Common myeloid progenitor, CD34-positive (primary cell): ENCODE measurements at places on chromosomes 6 and 20.

- no peak overlapping the region for H3K4me3 ChIP-seq
- H3K36me3 ChIP-seq = no peaks in the 10 kb centered on the region
- H3K27ac ChIP-seq = no peak overlapping the region
- peaks cover 3% of the 10 kb centered on the region for H3K27me3 ChIP-seq
- no peak for DNase-seq
- peaks cover 4% of the 10 kb centered on the region for H3K4me1 ChIP-seq
Measured at GRCh38 chr20:63530788-63531160, 6.4 kb downstream of the PTK6 start.

DNA sequence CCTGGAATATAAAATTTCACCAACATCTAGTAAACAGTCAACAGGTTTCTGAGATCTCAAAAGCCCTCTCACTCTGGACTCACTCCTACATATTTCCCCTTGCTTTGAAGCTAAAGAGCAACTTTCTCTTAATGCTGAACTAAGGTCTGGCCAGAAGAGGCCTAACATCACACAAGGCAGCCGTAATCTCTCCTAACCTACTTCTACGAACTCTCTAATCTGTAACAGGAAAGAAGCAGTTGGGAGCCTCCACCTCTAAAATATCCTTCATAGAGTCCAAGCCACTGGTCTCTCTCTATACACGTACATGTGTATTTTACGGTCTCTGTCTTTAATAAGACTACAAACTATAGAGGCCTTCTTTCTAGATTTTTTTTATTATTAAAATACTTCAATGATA, 72.0 kb downstream of the REV3L start:
- peaks cover 8% of the 10 kb centered on the region for H3K4me1 ChIP-seq
- peak overlapping the region; percentile 55 for H3K27ac ChIP-seq
- H3K4me3 ChIP-seq = no peak overlapping the region

DNA sequence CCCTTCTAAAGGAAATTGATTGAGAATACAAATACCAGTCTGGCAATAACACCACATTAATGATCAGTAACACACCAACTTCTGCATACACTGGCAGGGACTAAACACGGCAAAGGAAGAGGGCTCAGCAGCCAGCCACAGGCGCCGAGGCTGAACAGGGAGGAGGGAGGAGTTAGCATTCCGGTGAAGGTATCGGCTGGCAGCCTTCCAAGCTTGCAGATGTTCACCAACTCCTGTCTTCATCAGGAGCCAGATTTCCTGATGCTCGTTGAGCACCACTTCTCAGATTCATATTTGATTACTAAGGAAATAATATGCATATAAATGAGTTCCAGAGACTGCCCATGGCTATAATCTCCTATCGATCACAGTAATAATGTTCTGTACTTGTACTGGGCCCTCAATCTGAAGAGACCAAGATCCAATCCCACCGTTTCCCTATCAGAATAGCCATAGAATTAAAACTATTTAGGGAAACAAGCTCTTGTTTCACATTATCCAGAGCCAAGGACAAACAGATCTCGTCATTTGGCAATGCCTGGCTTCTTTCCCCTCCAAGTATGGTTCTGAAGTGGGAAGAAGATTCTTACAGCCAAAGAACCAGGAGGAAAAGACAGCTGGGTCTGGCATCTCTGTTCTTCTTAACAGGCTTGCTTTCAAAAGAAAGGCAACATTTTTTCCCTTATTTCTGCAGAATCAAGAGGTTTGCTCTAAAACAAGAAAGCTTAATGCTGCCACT, 42.2 kb downstream of the GFOD1 start:
- no peak overlapping the region for H3K4me3 ChIP-seq
- H3K4me1 ChIP-seq = peaks cover 11% of the 10 kb centered on the region
- DNase-seq = peak; percentile 85
- no peaks in the 10 kb centered on the region for H3K27me3 ChIP-seq
- no peaks in the 10 kb centered on the region for H3K36me3 ChIP-seq

GRCh38 chr6:123635144-123635543, 1.6 kb downstream of the TRDN start:
- no peak for DNase-seq
- no peak overlapping the region for H3K4me3 ChIP-seq
- H3K36me3 ChIP-seq = no peaks in the 10 kb centered on the region

DNA sequence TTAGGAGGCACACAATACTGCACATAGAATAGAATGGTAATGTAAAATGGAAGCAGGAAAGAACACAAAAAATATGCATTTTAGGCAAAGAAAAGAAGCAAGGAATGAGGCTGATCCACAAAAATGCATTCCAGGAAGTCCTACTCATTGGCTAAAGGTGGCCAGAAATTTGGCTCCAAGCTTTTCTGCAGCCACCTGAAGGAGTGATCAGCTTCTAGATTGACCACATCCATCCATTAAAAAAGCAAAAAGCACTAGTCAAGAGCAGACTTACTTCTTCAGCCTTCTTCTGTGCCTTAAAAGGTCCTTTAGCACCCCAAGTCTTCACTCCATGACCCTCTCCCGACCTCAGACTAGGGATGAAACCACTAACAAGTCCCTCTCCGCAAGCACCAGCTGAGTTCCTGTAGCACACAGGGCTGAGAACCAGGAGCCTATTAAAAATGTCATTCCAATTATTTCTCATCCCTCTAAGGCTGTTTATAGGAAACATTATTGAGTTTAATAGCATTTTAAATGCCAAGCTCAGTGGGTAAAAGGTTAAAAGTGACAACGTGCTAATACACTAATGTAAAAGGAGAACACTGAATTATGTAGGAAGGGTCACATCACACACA, 36.5 kb downstream of the TRAM2 start:
- peaks cover 8% of the 10 kb centered on the region for H3K4me1 ChIP-seq
- H3K27me3 ChIP-seq = no peaks in the 10 kb centered on the region
- H3K27ac ChIP-seq = no peak overlapping the region
- no peaks in the 10 kb centered on the region for H3K36me3 ChIP-seq

DNA sequence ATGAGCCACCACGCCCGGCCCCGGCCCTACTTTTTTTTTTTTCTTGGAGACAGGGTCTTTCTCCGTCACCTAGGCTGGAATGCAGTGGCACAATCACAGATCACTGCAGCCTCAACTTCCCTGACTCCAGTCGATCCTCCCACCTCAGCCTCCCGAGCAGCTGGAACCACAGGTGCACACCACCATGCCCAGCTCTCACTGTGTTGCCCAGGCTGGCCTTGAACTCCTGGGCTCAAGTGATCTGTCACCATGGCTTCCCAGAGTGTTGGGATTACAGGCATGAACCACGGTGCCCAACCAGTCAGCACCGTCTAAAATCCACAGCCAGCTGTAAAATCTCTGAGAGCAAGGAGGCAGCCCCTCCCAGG, 17.4 kb downstream of the SLC17A9 start:
- peaks cover 34% of the 10 kb centered on the region for H3K27me3 ChIP-seq
- no peak overlapping the region for H3K4me3 ChIP-seq
- H3K4me1 ChIP-seq = peaks cover 27% of the 10 kb centered on the region
- H3K27ac ChIP-seq = no peak overlapping the region
- DNase-seq = no peak
- H3K36me3 ChIP-seq = peaks cover 23% of the 10 kb centered on the region

- no peak for DNase-seq
- H3K36me3 ChIP-seq = peaks cover 60% of the 10 kb centered on the region
- H3K27ac ChIP-seq = no peak overlapping the region
- peaks cover 4% of the 10 kb centered on the region for H3K4me1 ChIP-seq
- no peak overlapping the region for H3K4me3 ChIP-seq
Measured at GRCh38 chr6:136351518-136352110, 62.0 kb upstream of the BCLAF1 start.

GRCh38 chr20:52926505-52926904, 45.7 kb upstream of the TSHZ2 start:
- no peak overlapping the region for H3K27ac ChIP-seq
- no peak overlapping the region for H3K4me3 ChIP-seq
- H3K4me1 ChIP-seq = no peaks in the 10 kb centered on the region
- no peak for DNase-seq

GRCh38 chr6:162262466-162263196, 464.9 kb downstream of the PRKN start:
- no peaks in the 10 kb centered on the region for H3K36me3 ChIP-seq
- H3K27ac ChIP-seq = no peak overlapping the region
- H3K27me3 ChIP-seq = no peaks in the 10 kb centered on the region
- no peaks in the 10 kb centered on the region for H3K4me1 ChIP-seq
- no peak overlapping the region for H3K4me3 ChIP-seq

DNA sequence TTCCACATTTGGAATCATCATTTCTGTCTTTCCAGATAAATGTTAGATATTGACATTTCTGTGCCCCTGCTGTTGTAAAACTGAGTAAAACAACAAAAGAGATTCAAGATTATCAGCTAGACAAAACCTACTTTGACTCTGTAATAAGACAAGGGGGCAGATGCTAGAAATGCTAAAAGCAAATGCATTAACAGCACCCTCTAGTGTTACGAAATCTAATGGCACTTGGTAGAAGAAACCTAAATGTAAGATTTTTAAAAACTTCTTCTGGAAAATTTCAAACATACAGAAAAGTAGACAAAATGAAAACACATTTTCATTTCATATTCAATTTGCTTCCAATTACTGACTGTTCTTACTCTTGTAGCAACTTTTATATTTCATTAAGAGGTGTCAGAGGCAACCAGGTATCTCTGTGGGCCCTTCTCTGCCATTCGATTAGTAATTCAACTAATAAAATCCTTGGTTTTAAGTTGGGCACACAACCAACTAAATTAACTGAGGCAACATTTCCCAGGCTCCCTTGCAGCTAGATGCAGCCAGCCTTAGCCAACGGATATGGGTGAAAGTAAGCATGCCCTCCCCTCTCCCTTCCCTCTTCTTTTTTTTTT, 45.0 kb downstream of the SLC23A2 start:
- peak; percentile 65 for DNase-seq
- no peaks in the 10 kb centered on the region for H3K27me3 ChIP-seq
- no peaks in the 10 kb centered on the region for H3K4me1 ChIP-seq
- no peak overlapping the region for H3K4me3 ChIP-seq
- no peaks in the 10 kb centered on the region for H3K36me3 ChIP-seq

- no peak overlapping the region for H3K4me3 ChIP-seq
- H3K36me3 ChIP-seq = no peaks in the 10 kb centered on the region
- no peak overlapping the region for H3K27ac ChIP-seq
- peak; percentile 72 for DNase-seq
- H3K27me3 ChIP-seq = no peaks in the 10 kb centered on the region
Measured at GRCh38 chr20:47574616-47575364, 73.1 kb downstream of the NCOA3 start.

- H3K27me3 ChIP-seq = no peaks in the 10 kb centered on the region
- H3K4me3 ChIP-seq = no peak overlapping the region
- DNase-seq = no peak
- no peaks in the 10 kb centered on the region for H3K4me1 ChIP-seq
- no peaks in the 10 kb centered on the region for H3K36me3 ChIP-seq
Measured at GRCh38 chr6:169592558-169592957, 109.3 kb downstream of the WDR27 start.

- H3K27ac ChIP-seq = no peak overlapping the region
- H3K36me3 ChIP-seq = no peaks in the 10 kb centered on the region
- no peak overlapping the region for H3K4me3 ChIP-seq
- no peak for DNase-seq
Measured at GRCh38 chr6:17389274-17389847, 4.0 kb upstream of the CAP2 start.

DNA sequence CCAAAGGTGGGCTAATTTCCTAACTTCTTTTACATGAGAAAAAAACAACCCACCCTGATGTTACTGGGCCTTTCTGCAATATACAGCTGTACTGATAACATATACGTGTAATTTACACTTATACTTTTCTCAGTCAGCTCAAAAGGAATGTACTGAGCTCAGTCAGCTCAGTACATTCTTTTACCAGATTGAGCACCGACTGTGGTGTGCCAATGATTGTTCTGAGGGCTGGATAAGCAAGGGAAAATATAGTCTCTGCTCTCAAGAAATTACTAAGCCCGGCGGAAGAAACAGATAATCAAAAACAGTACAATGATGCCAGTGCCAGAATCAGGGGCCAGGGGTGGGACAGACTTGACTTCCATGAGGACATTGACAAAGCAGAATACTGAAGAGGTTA, 10.0 kb upstream of the BLOC1S5 start:
- H3K4me1 ChIP-seq = peaks cover 2% of the 10 kb centered on the region
- peaks cover 2% of the 10 kb centered on the region for H3K36me3 ChIP-seq
- no peak for DNase-seq
- no peaks in the 10 kb centered on the region for H3K27me3 ChIP-seq
- H3K27ac ChIP-seq = no peak overlapping the region

- no peaks in the 10 kb centered on the region for H3K27me3 ChIP-seq
- no peak overlapping the region for H3K27ac ChIP-seq
- H3K4me1 ChIP-seq = peaks cover 24% of the 10 kb centered on the region
Measured at GRCh38 chr6:158812611-158813010, 6.6 kb downstream of the EZR start.

DNA sequence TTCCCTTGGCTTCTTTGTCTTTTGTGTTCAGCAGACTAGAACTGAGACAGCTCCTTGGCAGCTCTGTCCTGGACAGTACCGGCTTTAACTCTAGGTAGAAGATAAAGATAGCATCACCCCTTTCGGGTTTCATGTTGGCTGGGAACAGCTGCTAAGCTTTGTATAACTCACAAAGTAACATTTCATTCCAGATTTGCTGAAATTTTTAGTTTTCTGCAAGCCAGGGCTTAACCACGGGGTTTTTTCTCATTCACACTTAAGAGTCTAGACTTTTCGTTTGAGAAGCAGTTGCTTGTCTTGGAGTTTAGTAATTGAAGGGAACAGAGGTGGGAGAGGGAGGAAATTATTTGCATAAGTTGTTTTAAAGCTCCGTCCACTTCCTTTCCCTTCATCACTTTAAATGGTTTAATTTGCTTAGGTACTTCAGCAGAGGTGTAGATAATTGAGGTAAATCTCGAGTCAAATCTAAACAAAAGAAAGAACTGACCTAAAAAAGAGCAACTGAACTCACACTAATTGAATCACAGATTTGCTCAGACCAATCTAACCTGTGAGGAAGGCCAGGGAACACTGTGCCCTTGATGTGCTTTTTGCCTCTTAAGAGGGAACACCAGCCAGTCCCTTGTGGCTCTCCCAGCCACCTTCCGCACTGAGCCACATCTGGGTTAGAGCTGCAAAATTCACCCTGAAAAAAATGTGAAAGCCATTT, 48.3 kb downstream of the RREB1 start:
- peaks cover 50% of the 10 kb centered on the region for H3K4me1 ChIP-seq
- no peak for DNase-seq
- H3K36me3 ChIP-seq = peaks cover 35% of the 10 kb centered on the region
- no peaks in the 10 kb centered on the region for H3K27me3 ChIP-seq
- no peak overlapping the region for H3K4me3 ChIP-seq

DNA sequence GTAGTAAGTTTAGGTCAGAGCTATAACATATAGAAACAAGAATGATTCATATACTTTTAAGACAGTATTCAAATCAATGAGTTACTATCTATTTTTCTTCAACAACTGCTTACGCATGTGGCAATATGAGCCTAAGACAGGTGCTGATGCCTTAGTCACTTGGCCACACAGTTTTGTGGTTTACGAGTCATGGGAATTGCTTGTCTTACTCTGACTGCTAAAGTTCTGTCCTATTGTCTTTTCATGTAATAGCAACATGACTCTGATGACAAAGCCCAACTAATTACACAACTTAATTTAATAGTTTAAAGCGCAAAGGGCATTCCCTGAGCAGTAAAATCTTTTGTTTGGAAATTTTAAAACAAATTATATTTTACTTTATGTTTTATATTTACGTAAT, 159.3 kb upstream of the CENPW start:
- no peaks in the 10 kb centered on the region for H3K4me1 ChIP-seq
- no peak overlapping the region for H3K27ac ChIP-seq
- DNase-seq = peak; percentile 62
- H3K4me3 ChIP-seq = no peak overlapping the region
- H3K36me3 ChIP-seq = no peaks in the 10 kb centered on the region
- H3K27me3 ChIP-seq = no peaks in the 10 kb centered on the region

- no peaks in the 10 kb centered on the region for H3K36me3 ChIP-seq
- no peak for DNase-seq
- no peak overlapping the region for H3K4me3 ChIP-seq
- H3K4me1 ChIP-seq = no peaks in the 10 kb centered on the region
Measured at GRCh38 chr6:161575523-161576254, 301.8 kb upstream of the AGPAT4 start.
